ENCODE measurements at places on chromosomes 13 and 19.

DNA sequence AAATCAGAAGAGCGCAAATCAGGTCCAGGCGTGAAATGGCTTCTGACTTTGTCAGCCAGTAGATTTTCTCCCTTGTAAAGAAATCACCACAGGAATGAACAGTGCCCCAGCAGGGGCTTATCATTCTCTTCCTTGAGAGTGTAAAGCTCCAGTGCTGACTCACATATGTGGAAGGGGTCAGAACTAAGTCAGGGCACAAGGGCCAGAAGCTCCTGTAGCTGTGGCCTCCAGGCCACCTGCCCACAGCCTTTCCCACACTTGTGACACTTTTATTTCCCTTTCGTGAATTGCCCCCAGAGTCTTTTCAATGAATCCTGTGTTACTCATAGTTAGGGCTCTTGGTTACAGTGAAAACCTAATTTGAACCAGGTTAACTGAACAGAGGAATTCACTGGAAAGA is 99.6 kb downstream of the SUCLA2 start:
- DNase-seq = no peak

GRCh38 chr19:55485439-55486011 is 537 bp downstream of the NAT14 start:
- no peak for DNase-seq

GRCh38 chr19:19214892-19215291 is 3.1 kb downstream of the NCAN start:
- DNase-seq = peak; percentile 54

- DNase-seq = no peak
Measured at GRCh38 chr19:55696301-55697068, 21.5 kb downstream of the EPN1 start.

GRCh38 chr13:109684084-109684823 is 102.1 kb downstream of the IRS2 start:
- no peak for DNase-seq

GRCh38 chr13:77535448-77535847 is at the start of gene SCEL:
TSS of gene SCEL (plus strand) at chr13:77535706. CDS start at chr13:77555876, 20,170 bp downstream.
- DNase-seq = no peak

GRCh38 chr19:33398361-33399060 is 25.0 kb downstream of the CEBPG start:
- no peak for DNase-seq

DNA sequence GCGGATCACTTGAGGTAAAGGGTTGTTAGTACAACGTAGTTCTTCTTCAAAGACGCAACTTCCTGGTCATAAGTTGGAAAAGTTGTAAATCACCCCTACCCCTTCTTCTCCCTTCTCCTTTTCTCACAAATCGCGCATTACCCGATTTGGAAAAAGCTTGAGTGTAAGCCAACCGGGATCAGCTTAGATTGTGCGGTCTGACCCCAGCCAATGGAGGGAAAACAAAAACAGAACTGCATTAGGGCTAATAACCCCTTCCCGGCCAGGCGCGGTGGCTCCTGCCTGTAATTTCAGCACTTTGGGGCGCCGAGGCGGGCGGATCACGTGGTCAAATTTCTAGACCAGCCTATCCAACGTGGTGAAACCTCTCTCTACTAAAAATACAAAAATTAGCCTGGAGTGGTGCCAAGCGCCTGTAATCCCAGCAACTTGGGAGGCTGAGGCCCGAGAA is 806 bp downstream of the ZNF90 start:
- peak; percentile 52 for DNase-seq

DNA sequence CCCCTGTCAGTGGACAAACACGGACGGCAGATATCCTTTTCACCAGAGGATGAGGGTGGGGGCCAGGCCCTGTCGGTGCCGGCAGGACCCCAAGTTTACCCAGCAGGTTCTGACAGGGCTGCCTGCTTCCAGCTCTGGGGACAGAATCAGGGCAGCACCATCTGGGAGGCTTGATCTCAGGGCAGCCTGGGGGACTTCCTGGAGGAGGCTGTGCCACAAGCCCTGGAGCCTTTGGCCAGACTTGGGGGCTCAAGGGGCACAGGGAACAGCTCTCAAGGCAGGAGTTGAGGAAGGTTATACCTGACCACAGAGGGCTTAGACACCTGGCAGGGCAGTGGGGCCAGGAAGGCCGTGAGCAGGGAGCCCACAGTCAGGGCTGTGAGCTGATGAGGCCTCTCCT is 45.2 kb downstream of the COMP start:
- no peak for DNase-seq

- no peak for DNase-seq
Measured at GRCh38 chr19:47309608-47310007, at the start of gene C5AR1. TSS of gene C5AR1 (plus strand) at chr19:47309861. CDS start at chr19:47309896, 35 bp downstream.

DNA sequence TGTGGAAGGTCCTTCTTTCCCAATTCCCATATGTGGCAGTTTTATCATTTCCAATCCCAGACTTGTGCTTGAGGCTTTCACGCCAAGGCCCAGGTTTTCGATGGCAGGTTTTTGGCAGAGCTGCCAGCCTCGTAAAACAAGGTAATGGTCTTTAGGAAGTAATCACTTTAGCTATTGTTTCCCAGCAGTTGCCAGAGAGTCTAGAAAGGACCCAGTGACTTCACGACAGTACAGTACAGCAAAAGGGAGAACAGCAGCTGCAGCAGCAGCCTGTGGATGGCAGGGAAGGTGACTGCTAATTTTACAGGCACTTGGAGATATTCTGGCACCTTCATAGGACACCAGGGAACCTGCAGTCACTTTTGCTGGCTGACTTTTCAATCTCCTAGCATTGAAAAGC is 291.6 kb upstream of the MAB21L1 start:
- DNase-seq = no peak

DNA sequence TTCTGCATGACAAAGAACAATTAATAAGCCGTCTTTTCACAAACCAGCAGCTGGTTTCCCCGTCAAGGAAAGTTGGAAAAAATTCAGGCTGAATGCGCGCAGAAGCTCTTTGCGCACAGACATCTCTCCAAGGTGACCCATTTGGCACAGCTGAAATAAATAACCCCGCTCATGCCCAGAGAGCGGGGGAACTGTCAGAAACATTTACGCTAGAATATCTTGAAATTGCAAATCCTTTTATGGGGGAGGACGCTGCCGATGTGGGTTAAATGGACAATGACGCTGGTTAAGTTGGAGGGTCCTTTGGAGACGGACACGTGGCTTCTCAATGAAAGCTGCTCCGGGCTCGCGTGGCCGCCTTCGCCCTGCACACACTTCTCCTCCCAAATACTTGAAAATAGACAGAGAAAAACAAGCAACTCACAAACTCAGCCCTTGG is 30.6 kb downstream of the GSX1 start:
- DNase-seq = no peak

- DNase-seq = no peak
Measured at GRCh38 chr19:30123119-30123518, 181.1 kb downstream of the URI1 start.

DNA sequence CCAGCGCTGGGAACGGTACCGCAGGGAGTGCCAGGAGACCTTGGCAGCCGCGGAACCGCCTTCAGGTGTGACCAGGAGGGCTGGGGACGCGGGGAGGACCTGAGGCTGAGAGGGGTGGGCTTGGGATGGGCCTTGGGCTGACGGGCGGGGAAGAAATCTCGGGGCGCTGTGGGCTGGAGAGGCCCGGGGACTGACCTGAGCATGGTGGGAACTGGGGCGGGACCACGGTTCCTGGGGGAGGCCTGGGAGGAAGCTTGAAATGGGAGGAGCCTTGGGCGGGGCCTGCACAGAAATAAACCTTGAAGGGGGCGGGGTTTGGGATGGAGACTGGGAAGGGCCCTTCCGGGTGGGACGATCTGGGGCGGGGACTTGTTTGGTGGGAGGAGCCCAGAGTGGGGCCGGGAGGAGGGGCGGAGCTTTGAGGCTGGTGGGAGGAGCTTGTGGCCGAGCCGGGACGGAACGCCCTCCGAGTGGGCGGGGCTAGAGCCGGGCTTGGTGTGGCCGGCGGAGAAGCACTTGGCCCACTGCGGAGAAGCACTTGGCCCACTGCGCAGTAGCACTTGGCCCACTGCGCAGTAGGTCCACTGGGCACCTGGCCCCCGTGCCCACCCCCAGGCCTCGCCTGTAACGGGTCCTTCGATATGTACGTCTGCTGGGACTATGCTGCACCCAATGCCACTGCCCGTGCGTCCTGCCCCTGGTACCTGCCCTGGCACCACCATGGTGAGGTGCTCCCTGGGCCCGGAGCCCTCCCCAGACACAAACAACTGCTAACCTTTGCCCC is 2.8 kb downstream of the GIPR start:
- DNase-seq = peak; percentile 78

DNA sequence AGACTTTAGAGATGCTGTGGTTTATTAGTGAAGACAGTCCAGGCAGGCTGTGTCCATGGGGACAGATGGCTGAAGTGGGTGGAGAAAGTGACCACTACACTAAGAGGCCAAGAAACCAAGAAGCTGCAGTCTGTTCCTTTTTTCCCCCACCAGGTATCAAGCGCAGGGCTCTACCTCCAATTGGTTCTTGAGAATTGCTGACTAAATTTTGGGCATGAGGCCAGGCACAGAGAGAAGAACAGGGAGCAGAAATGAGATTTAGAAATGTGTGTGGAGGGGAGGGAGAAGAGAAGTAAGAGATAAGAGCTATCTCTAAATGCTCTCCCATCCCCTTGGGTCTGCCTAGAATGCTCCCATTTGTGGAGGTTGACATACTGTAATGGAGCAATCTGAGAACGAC is 12.3 kb upstream of the CYSLTR2 start:
- no peak for DNase-seq

- no peak for DNase-seq
Measured at GRCh38 chr13:80094526-80094925, 246.4 kb downstream of the SPRY2 start.

GRCh38 chr19:12913851-12914690 is 5.0 kb downstream of the SYCE2 start:
- peak; percentile 79 for DNase-seq

- DNase-seq = peak; percentile 78
Measured at GRCh38 chr19:10543420-10544241, at the start of gene ATG4D. TSS of gene ATG4D (plus strand) at chr19:10543904. CDS start at chr19:10544091, 187 bp downstream.

DNA sequence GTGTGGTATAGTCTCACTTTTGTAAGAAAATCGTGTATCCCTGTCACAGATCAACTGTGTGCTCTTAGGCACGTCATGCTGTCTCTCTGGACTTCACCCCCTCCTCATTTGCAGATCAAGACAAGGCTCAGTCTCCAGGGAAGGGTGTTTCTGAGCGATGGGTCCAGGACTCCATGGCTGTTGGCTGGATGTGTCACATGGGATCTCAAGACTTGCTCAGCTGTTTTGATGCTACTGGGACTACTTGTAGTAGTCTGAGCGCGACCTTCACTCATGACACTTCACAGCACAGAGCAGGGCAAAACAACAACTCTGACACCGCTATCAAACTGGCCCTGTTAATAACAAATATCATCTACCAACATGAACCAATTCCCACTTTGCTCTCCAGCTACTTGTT is 36.2 kb downstream of the SMAD9 start:
- DNase-seq = no peak

DNA sequence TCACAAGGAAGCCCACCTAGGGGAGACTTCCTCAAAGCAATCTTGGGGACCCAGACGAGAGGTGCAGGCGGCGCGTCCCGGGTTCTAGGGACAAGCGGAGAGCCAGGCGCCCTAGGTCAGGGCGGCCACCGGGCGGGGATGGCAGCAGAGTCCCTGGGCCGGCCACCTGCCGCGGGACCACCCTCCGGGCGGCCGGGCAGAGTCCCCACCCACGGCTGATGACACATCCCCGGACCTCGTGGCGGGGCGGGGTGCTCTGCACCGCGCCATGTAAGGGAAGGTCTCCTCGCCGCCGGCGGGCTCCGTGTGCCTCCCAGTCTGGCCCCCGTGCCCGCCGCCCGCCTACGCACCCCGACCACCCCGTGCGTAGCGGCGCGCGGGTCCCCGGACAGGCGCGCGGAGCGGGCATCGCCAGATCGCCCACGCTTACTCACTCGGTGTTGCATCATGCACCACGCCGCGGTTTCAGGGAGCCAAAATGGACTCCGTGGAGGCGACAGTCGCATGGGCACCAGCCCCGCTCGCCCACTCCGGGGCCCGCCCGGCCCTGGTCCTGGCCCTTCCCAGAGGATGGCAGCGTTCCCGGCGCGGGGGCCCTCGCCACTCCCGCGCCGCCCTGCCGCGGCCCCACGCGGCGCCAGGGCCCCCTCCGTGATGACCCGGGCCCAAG is 643 bp downstream of the SLC7A1 start:
- peak; percentile 80 for DNase-seq

DNA sequence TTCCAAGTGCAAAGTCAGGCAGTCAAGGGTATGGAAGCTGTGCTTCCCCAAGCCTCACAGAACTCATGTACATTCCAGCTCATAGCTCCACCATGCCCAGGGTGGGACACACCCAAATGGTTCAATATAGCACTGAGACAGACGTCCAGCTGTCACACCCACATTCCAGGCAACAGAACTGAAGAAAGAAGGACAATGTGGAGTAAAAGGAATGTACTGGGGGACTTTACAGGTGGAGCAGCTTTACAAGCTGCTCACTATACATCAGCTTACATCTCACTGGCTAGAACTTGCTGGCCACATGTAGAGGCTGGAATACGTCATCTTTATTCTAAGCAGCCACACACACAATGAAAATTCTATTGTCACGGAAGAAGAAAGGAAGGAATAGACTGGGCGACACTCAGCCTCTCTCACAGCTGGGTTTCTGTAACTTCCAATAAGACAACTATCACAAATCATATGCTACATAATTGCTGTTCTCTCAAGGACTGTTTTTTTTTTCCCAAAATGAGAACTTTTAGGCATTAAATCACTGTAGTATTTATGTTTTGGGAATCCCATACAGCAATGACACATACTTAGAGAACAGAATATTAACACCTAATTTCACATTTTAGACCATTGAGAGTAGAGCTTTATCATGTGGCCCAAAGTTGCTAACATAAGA is 86.1 kb downstream of the KLF12 start:
- DNase-seq = no peak

DNA sequence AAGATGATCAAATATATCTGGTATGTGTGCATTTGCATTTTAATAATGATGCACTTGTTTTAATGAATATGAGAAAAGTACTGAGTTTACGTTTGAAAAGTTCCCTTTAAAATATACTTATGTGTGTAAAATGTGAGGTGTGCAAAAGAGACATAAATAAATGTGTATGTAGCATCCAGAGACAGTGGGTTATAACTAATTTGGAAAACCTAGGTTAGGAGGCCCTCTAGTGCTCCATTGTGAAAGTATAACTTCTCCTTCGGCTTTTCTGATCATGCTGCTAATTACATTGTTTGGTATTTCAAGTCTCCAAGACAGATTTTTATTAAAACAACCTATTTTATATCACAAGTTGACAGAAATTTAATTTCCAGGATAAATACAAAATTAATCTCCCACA is 30.1 kb downstream of the SCEL start:
- no peak for DNase-seq
